ENCODE measurements at places on chromosomes 7 and 10. TPM values are rescaled to one million over a fixed set of nuclear protein-coding genes. Genes with fewer than 3 reads are reported as not detected.

DNA sequence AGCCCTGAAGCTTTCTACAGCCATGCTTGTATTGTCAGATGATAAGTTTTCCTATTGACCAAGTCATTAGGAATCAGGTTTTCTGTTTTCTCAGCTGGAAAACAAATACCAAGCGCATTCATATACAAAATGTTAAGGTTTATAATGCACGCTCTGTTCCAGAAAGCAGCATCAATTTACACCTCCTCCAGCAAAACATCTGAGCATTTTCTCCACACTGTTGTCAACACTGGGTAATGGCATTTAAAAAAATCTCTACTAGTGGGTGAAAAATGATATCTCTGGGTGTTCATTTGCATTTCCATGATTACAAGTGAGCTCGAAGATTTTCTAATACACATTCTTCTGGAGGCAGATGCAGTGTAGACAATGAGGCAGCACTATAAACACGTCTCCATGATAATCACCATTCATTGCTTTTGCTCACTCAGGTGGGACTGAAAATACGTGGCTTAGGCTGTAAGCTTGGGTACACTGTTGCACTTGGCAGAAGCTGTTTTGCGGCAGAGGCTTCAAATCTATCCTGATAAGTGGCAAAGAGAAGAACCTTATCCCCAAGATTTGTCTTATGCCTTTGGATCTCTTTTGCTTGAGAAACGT is 114.8 kb upstream of the PLPP4 start:
- no peaks in the 10 kb centered on the region for H3K36me3 ChIP-seq
- no peaks in the 10 kb centered on the region for H3K4me1 ChIP-seq
- no peaks in the 10 kb centered on the region for H3K27me3 ChIP-seq
- no peak overlapping the region for H3K27ac ChIP-seq
- no peak overlapping the region for H3K4me3 ChIP-seq

GRCh38 chr10:93074147-93074596 is 479 bp downstream of the CYP26A1 start:
- peaks cover 71% of the 10 kb centered on the region for H3K27me3 ChIP-seq
- no peaks in the 10 kb centered on the region for H3K36me3 ChIP-seq
- peak overlapping the region; percentile 43 for H3K4me3 ChIP-seq
- no peak overlapping the region for H3K27ac ChIP-seq
- H3K4me1 ChIP-seq, result peaks cover 40% of the 10 kb centered on the region
- peak; percentile 64 for DNase-seq

- H3K4me3 ChIP-seq, result peak overlapping the region; percentile 84
- peaks cover 14% of the 10 kb centered on the region for H3K4me1 ChIP-seq
- H3K27ac ChIP-seq, result peak overlapping the region; percentile 90
- no peaks in the 10 kb centered on the region for H3K36me3 ChIP-seq
- H3K27me3 ChIP-seq, result no peaks in the 10 kb centered on the region
Measured at GRCh38 chr10:91163869-91164474, 56.5 kb upstream of the PCGF5 start.

- no peaks in the 10 kb centered on the region for H3K4me1 ChIP-seq
- no peaks in the 10 kb centered on the region for H3K27me3 ChIP-seq
- H3K27ac ChIP-seq, result no peak overlapping the region
- no peak overlapping the region for H3K4me3 ChIP-seq
- no peak for DNase-seq
- H3K36me3 ChIP-seq, result peaks cover 5% of the 10 kb centered on the region
Measured at GRCh38 chr7:148791546-148791945, 92.5 kb downstream of the EZH2 start.

- no peak overlapping the region for H3K27ac ChIP-seq
- DNase-seq, result no peak
- H3K27me3 ChIP-seq, result peaks cover 22% of the 10 kb centered on the region
- no peak overlapping the region for H3K4me3 ChIP-seq
Measured at GRCh38 chr10:133143546-133143945, 16.5 kb upstream of the KNDC1 start.

GRCh38 chr7:17534348-17534747 is 235.9 kb downstream of the AHR start:
- no peak overlapping the region for H3K4me3 ChIP-seq
- H3K27ac ChIP-seq, result no peak overlapping the region
- DNase-seq, result no peak
- no peaks in the 10 kb centered on the region for H3K4me1 ChIP-seq
- no peaks in the 10 kb centered on the region for H3K36me3 ChIP-seq

- no peak overlapping the region for H3K27ac ChIP-seq
- no peaks in the 10 kb centered on the region for H3K27me3 ChIP-seq
- no peaks in the 10 kb centered on the region for H3K36me3 ChIP-seq
- H3K4me3 ChIP-seq, result no peak overlapping the region
- no peaks in the 10 kb centered on the region for H3K4me1 ChIP-seq
- no peak for DNase-seq
Measured at GRCh38 chr7:65287023-65287422, 86.6 kb upstream of the ZNF92 start.

- H3K4me1 ChIP-seq, result no peaks in the 10 kb centered on the region
- H3K27me3 ChIP-seq, result no peaks in the 10 kb centered on the region
- no peak for DNase-seq
- no peak overlapping the region for H3K27ac ChIP-seq
- no peaks in the 10 kb centered on the region for H3K36me3 ChIP-seq
Measured at GRCh38 chr10:23994459-23995046, 214.4 kb upstream of the KIAA1217 start.

GRCh38 chr7:33624215-33624614 is 281.1 kb upstream of the BMPER start:
- H3K4me1 ChIP-seq, result no peaks in the 10 kb centered on the region
- H3K4me3 ChIP-seq, result no peak overlapping the region
- no peak overlapping the region for H3K27ac ChIP-seq
- no peaks in the 10 kb centered on the region for H3K36me3 ChIP-seq
- no peak for DNase-seq

- H3K4me3 ChIP-seq, result no peak overlapping the region
- no peak for DNase-seq
- no peak overlapping the region for H3K27ac ChIP-seq
- no peaks in the 10 kb centered on the region for H3K4me1 ChIP-seq
Measured at GRCh38 chr10:21308018-21308417, 217.5 kb downstream of the SKIDA1 start.

DNA sequence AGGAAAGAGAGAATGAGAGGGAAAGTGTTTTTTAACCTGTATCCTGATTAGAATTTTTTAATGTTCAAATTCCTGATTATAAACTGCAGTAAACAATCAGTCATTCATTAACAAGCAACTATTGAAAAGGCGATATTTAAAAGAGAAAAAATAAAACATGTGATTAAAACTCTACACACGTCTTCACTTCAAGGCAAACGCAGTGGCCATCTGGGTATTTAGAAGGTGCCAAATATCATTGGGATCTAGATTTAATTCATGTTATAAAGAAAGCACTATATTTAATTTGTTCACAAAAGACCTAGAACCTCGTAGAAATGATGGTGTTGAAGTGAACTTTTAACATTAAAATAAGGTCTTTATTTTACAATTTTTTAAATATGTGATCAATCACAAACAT is 189.4 kb upstream of the KLF14 start:
- peaks cover 38% of the 10 kb centered on the region for H3K36me3 ChIP-seq
- no peak overlapping the region for H3K4me3 ChIP-seq
- no peak for DNase-seq

DNA sequence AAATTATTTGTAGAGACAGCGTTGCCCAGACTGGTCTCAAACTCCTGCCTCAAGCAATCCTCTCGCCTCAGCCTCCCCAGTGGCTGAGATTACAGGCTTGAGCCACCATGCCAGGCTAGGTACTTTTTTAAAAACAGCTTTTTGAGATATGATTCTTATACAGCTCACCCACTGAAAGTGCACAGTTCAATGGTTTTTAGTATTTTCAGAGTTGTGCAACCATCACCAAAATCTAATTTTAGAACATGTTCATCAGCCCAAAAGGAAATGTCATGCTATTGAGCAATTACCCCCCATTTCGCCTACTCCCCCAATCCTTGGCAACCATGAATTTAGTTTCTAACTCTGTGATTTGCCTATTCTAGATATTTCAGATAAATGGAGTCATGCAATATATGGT is 73.7 kb downstream of the EVX1 start:
- no peaks in the 10 kb centered on the region for H3K4me1 ChIP-seq
- no peaks in the 10 kb centered on the region for H3K36me3 ChIP-seq
- H3K4me3 ChIP-seq, result no peak overlapping the region

DNA sequence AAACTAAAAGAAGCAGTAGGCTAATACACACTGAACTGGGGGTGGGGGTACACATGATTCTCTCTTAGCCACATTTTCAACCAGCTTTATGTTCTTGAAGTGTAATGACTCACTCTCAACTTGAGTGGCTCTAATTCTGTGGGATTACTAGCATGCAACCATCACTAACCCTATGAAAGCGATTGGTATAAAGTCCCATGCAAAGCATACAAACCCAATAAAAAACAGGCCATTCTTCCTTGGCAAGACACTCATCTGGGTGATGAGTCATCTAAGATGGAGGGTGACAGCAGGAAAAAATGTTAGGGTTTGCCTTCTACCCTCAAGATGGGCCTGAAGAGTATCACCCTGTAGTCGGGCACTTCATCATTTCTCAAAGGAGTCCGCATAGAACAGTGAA is 14.9 kb upstream of the PON3 start:
- H3K27ac ChIP-seq, result no peak overlapping the region
- H3K27me3 ChIP-seq, result no peaks in the 10 kb centered on the region
- DNase-seq, result no peak
- no peak overlapping the region for H3K4me3 ChIP-seq

DNA sequence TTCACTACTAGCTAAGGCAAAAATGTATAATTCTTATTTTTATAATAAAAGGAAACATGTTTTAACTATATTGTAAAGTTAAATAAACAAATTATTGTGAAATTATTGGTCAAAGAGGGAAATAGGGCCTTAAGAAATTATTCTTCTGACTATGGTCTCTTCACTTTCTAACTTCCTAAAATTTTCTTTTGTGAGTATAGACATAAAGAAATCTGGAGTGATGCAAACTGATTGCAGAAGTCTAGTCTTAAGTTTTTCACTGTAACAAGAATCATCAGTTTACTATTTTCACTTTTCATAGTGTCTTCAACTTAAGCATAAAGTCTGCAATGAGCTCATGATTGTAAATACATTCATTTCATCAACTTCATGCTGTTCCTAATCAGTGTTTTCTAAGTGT is 525.4 kb downstream of the TFEC start:
- no peaks in the 10 kb centered on the region for H3K27me3 ChIP-seq
- H3K4me1 ChIP-seq, result no peaks in the 10 kb centered on the region
- H3K36me3 ChIP-seq, result no peaks in the 10 kb centered on the region
- DNase-seq, result no peak
- no peak overlapping the region for H3K27ac ChIP-seq
- H3K4me3 ChIP-seq, result no peak overlapping the region

DNA sequence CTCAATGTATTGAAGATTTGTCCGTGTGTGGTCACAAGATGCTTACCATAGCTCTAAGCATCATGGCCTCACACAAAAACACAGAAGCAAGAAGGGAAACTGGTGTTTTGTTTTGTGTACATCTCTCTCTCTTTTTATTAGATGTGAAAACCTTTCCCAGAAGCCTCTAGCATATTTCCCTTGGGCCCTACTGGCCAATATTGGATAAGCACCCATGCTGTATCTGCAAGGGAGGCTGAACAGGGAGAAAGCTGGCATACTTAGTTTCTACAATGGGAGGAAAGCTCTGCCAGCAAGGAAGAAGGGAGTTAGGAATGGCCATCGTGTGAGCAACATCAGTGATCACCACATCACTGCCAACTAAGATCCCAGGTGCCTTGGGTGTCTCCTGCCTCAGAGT is 9.6 kb upstream of the NAMPT start:
- H3K4me1 ChIP-seq, result no peaks in the 10 kb centered on the region
- H3K36me3 ChIP-seq, result no peaks in the 10 kb centered on the region
- H3K4me3 ChIP-seq, result no peak overlapping the region

DNA sequence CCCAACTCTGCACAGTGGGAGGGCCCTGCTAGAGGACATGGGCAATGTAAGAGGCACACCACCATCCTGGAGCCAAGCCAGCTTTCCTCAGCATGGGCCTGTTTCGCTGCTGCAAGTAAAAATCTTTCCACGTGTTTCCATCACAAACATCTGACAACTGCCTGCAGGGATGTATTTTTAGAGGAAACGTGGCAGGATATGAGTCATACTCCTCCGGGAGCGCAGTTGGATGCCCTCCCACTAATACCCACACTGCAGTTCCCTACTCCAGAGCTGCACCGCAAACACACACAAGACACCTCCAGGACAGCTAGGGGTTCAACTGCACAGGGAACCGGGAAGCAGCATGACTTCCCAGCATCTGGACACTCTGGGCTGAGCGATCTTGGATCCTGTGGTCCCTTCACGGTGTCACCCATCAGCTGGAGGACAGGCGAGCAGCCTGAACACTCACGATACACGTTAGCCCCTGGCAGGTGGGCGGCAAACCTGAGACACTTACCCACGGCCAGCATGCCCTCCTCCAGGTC is 26.1 kb downstream of the PLAC9 start:
- H3K27ac ChIP-seq, result no peak overlapping the region
- H3K4me3 ChIP-seq, result no peak overlapping the region
- H3K27me3 ChIP-seq, result no peaks in the 10 kb centered on the region
- DNase-seq, result no peak
- H3K36me3 ChIP-seq, result peaks cover 93% of the 10 kb centered on the region

- H3K27me3 ChIP-seq, result no peaks in the 10 kb centered on the region
- no peak overlapping the region for H3K4me3 ChIP-seq
- DNase-seq, result peak; percentile 87
- H3K36me3 ChIP-seq, result no peaks in the 10 kb centered on the region
- H3K4me1 ChIP-seq, result peaks cover 71% of the 10 kb centered on the region
Measured at GRCh38 chr7:21355406-21355874, 72.4 kb upstream of the SP4 start.

DNA sequence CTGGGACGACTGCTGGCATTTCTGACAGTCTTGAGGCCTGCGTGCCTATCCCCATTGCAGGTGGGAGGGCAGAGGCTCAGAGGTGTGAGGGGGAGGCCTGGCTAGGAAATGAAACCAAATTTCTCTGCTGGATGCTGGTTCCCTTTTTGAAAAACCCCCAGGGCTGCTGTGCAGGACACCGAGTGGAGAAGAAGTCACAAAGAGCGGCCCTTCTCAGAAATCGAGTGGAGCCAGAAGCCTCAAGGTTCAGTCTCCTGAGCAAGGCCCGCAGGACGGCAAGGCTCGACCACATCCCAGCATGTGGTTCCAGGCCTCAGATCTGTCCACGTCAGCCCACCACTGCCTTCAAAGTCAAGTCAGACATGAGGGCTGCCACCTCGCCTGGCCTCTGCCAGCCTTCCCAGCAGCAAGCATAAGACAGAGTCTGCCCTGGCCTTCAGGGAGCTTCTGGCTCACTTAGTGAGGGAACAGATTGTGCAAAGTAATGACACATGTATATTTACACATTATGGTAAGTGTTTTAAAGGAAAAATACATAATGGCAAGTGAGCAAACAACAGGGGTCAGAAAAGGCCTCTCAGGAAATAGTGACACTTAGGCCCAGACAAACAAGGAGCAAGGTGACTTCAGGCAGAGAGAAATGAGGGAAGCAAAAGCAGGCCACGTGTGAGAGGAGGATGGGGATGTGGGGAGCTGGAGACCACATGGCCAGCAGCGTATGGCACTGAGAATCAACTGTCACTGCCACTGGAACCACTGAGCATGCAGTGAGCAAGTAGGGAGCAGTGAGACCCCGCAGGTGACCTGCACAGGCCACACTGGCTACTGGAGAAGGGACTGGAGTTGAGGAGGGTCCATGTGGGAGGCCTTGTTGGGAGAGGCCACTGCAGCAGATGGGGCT is 86.7 kb downstream of the ARHGAP22 start:
- peaks cover 17% of the 10 kb centered on the region for H3K27me3 ChIP-seq
- H3K27ac ChIP-seq, result no peak overlapping the region
- DNase-seq, result peak; percentile 40
- H3K4me3 ChIP-seq, result no peak overlapping the region
- peaks cover 24% of the 10 kb centered on the region for H3K4me1 ChIP-seq

The CUBN gene
- 4.2 TPM for total RNA-seq

The HTRA1 gene
- total RNA-seq, result not detected

The TMEM130 gene
- 0.49 TPM for total RNA-seq

The BTBD16 gene
- total RNA-seq, result not detected

The EXOSC1 gene
- total RNA-seq, result 49.0 TPM

The ASB10 gene
- total RNA-seq, result not detected

Measured in B cell (primary cell).